DMS153 (cell line): ENCODE measurements at places on chromosomes 2 and 18.

DNA sequence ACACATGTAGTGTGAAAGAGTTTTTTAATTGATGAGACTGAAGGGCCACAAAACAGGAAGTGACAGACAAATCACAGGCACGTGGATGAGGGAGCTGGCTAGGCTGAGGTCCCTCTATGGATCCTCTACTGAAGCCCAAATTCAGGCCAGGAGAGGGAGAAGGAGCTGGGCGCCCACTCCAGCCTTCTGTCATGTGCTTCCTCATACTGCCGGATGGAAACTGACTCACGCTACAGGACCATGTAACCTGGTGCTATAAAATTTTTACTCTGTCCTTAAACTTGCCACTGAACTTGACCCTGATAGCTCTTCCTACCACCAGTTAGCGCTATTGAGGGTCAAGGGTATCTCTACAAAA, 31.3 kb downstream of the PSTPIP2 start:
- DNase-seq: no peak

GRCh38 chr2:217725409-217725808, 277.4 kb downstream of the TNS1 start:
- DNase-seq: no peak

DNA sequence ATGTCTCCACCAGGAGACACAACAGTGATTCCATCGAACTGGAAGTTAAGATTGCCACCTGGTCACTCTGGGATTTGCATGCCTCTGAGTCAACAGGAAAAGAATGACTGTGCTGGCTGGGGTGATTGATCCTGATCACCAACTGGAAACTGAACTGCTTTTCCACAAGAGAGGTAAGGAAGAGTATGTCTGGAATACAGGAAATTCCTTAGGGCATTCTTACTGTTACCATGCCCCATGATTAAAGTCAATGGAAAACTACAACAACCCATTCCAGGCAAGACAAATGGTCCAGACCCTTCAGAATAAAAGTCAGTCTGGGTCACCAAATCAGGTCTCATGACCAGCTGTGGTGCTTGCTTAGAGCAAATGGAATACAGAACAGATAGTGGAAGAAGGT, 12.0 kb upstream of the DDX1 start:
- DNase-seq: no peak

- DNase-seq: no peak
Observed at GRCh38 chr2:9760069-9760901, 83.0 kb upstream of the TAF1B start.
